ENCODE measurements at places on chromosomes 13 and 19.

GRCh38 chr13:53045189-53045588 is 16.6 kb downstream of the OLFM4 start:
- DNase-seq, result no peak

DNA sequence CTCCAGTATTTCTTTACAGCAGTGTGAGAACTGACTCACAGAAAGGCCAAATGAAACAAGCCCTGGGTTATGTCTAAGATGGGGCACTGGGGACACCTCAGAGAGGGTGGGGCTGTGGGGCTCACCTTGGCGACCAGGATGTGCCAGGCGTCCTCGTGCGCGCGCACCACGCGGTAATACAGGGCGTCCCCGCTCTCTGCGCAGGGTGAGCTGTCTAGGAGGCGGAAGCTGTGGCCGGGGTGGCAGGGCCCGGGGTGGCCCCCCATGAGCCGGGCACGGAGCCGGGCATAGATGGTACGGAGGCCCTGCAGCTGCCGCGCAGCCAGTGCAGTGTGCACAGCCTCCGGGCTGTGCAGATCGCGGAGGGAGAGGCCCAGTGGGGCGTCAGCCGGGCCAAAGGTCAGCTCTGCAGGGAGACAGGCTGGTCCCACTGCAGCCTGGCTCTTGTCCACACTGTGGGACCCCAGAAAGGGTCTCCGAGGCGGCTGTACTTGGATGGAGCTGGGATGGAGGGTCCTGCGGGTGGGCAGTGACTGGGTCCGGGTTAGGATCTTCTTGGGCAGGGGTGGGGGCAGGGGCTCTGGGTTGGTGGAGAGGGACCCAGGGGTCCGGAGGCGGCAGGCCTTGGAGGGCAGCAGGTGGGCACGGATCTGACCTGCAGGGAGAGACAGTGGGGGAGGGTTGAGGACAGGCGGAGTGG is 3.4 kb downstream of the PEAK3 start:
- DNase-seq, result no peak

DNA sequence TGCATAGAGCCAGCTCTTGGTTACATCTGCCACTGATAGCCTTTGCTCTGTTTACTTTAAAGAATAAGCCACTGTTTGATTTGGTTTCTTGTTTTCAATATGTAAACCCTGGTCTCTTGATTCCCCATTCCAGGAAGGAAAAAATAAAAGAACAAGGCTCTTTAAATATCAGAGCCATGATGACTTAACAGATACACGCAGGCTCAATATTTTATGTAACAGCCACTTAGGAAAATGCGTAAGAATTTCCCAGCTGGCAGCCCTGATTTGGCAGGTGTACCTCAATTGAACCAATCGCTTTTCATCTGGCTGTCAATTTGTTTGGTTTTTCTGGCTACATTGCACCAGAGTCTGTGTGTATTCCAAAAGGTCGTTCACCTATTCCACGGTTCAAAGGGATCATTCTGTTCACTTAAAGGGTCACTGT is 65.6 kb downstream of the IRS2 start:
- DNase-seq, result no peak

GRCh38 chr19:49680421-49681351 is 3.6 kb downstream of the PRMT1 start:
- DNase-seq, result peak; percentile 81

DNA sequence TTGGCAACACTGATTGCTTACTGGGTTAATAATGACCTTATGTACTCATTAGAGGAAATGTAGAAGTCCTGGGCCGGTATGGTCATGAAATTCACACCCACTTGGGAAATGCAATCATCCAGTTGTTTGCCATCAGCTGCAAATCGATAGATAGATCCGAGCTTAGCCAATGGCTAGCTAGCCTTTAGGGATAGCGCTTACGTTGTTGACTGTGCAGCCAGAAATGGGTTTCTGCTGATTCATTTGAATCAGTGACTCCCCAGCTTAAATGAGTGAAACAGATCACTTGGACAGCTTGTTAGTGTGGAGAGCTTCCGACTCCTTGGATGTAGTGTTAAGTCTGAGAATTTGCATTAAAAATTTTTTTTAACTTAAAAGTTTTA is 11.8 kb downstream of the IL17D start:
- no peak for DNase-seq

GRCh38 chr13:27274631-27275030 is 4.0 kb downstream of the RASL11A start:
- DNase-seq, result no peak

- no peak for DNase-seq
Measured at GRCh38 chr13:46166947-46167610, 14.9 kb downstream of the LCP1 start.

GRCh38 chr19:40585241-40585981 is 8.7 kb downstream of the SHKBP1 start:
- no peak for DNase-seq

DNA sequence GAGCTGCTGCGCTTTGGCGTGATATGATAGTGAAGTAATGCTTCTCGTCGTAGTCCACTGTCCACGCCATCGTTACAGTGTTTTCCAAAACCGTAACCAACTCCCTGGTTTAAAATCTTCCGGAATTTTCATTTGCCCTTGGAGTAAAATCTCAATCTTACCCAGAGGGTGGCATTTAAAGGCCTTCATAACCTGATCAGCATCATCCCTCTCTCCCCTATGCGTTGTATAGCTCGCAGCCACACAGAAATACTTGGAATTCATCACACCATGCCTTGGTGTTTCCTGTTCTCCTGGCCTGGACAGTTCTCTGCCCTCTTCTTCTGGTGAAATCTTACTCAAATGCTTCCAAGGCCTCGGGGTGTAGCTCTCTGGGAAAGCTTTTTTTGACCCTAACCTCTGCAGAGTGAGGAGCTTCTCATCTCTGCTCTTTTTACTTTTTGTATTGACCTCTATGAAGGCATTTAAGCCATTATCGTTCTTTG is 839 bp downstream of the MPHOSPH8 start:
- no peak for DNase-seq

GRCh38 chr13:75418997-75419396 is 63.0 kb downstream of the TBC1D4 start:
- DNase-seq, result no peak

GRCh38 chr19:55223291-55224037 is 5.1 kb downstream of the TMEM86B start:
- DNase-seq, result no peak

- no peak for DNase-seq
Measured at GRCh38 chr13:75960538-75960994, 324.4 kb downstream of the LMO7 start.

DNA sequence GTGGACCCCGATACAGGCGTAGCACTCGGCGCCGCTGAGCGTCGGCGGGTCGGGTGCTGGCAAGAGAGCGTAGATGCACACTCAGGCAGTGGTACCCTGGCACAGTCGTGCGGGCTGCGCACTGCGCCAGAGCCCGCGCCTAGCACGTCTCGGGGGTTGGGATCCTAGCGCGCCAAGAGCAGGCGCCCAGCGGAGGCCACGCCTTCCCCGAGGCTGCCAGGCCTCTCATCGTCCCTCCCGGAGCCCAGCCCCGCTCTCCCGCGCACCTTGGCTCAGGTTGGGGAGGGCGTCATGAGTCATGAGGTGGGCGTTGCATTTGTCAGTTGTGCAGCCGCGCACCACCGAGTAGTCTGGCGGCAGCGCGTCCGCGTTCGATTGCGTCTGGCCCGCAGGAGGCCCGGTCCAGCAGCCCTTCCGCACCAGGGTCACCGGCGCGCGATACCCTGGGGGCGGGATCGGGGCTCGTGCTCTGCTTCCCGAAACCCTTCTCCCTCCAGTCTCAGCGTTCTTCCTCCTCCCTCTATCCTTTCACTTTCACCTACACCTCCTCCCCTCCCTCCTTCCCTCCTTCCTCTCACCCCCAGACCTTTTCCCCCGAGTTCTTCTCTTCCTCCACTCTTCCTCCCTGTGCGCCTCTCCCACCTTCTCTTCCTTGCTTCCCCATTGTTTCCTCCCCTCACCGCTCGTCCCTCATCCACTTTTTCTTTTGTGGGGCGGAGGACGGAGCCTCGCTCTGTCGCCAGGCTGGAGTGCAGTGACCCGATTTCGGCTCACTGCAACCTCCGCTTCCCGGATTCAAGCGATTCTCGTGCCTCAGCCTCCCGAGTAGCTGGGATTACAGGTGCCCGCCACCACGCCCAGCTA is 3.5 kb downstream of the LYPD5 start:
- peak; percentile 49 for DNase-seq

- DNase-seq, result no peak
Measured at GRCh38 chr13:76754414-76754813, 131.8 kb downstream of the KCTD12 start.

DNA sequence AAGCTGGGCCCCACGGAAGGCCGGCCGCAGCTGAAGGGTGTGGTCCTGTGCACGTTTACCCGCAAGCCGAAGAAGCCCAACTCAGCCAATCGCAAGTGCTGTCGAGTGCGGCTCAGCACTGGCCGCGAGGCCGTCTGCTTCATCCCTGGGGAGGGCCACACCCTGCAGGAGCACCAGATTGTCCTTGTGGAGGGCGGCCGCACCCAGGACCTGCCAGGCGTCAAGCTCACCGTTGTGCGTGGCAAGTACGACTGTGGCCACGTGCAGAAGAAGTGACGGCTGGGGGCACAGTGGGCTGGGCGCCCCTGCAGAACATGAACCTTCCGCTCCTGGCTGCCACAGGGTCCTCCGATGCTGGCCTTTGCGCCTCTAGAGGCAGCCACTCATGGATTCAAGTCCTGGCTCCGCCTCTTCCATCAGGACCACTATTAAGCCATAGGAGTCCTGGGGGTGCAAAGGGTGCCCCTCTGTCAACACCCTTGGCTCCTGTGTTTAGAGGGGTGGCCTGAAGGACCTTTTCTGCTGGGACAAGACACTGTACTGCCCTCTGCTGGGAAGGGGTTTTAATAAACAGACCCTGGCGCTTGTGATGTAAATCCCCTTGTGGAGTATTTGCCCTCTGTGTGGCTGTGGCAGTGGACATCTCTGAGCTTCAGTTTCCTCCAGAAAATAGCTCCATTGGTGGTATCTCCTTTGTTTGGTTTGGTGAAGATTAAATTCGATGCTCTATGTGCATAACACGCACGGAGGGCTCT is 1.9 kb downstream of the MRPS12 start:
- DNase-seq, result no peak

GRCh38 chr13:105232439-105232838 is 1303.0 kb downstream of the EFNB2 start:
- DNase-seq, result no peak
